ENCODE measurements at places on chromosomes 4 and X. TPM values are rescaled to one million over a fixed set of nuclear protein-coding genes. Genes with fewer than 3 reads are reported as not detected.

Gene PDGFRA
- 0.34 TPM for total RNA-seq

Gene GABRQ
- not detected for total RNA-seq

Gene HTN3
- not detected for total RNA-seq

Gene GPRASP2
- total RNA-seq: 0.25 TPM

Gene NPY2R
- not detected for total RNA-seq

Gene MAGEA9B
- total RNA-seq: not detected

Gene GC
- not detected for total RNA-seq

Gene CTAG1A
- total RNA-seq: not detected

Gene ARSJ
- total RNA-seq: not detected

Gene MAGEC1
- total RNA-seq: not detected

Gene HPRT1
- total RNA-seq: 109 TPM

Gene MAGEA1
- total RNA-seq: not detected

Gene CHRDL1
- not detected for total RNA-seq

Gene C4orf50
- total RNA-seq: 0.59 TPM

Gene RAB33A
- total RNA-seq: 27.7 TPM

Gene HPGDS
- total RNA-seq: 3.2 TPM

Gene CABS1
- not detected for total RNA-seq

Gene GLA
- 36.0 TPM for total RNA-seq

Gene BRS3
- total RNA-seq: not detected

Gene MAP7D2
- 0.23 TPM for total RNA-seq

Gene GPR173
- total RNA-seq: not detected

Gene CDX4
- not detected for total RNA-seq

Gene SHROOM4
- total RNA-seq: not detected

Gene PSAPL1
- not detected for total RNA-seq

Gene ANOS1
- 0.05 TPM for total RNA-seq

Gene CHRNA9
- 0.64 TPM for total RNA-seq

Gene FAM13A
- total RNA-seq: 8.6 TPM

Gene SATL1
- not detected for total RNA-seq

Gene RAB9B
- total RNA-seq: 0.98 TPM

Gene ADGRL3
- not detected for total RNA-seq

Gene ART3
- not detected for total RNA-seq

Gene CSAG2
- not detected for total RNA-seq

Gene HTN1
- not detected for total RNA-seq

Gene USP51
- total RNA-seq: 2.0 TPM

Gene SPRY1
- total RNA-seq: 9.5 TPM

Gene HMGN5
- total RNA-seq: 2.3 TPM

Gene ATP8A1
- total RNA-seq: 22.1 TPM
